ENCODE measurements at places on chromosomes 2 and 18.

- no peak for DNase-seq
These were observed 162.6 kb downstream of the PMAIP1 start for GRCh38 chr18:60062396-60062795.

- no peak for DNase-seq
These were observed 12.7 kb downstream of the ANKRD44 start for GRCh38 chr2:197297772-197298318.

GRCh38 chr2:132949108-132949507, 279.1 kb upstream of the LYPD1 start:
- no peak for DNase-seq

DNA sequence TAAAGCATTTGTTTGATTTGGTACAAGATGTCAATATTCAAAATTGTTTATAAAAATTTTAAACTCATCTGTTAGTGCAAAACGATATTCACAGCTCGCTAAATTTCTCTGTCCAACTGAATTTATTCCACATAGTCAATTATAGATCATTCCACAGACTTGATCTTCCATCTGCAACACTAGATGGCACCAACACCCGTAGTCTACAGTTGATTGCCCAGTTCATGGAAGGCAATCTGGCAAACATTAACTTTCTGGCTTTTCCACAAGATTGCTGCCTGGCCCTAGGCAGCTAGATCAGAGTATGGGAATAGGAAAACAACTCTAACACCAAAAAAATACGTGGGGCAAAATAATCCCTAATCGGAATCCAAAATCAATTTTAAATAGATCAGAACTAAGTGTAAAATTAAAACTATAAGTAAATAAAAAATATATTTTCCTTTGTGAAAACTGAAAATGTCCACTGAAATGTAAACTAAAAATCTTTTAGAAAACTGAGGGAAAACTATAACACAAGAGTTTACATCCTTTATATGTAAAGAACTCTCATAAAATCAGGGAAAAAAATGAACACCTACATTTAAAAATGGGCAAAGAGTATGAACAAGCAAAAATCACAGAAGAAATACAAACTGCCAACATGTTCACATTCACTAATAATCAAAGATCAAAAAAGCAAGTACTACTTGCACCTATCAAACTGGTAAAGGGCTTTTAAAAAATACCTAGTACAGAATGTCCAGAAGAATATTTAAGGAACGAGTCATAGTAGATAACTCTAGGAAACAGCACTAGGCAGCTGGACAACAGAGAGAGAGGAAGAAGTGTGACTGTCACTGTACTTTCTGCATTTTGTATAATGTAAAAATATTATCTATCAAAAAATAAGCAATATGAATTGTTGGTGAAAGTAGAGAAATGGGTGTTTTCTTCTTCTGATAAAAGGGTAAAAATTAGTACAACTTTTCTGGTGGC, 35.0 kb downstream of the RTN4 start:
- no peak for DNase-seq

- DNase-seq, result peak; percentile 52
These were observed 112.2 kb upstream of the COPS8 start for GRCh38 chr2:236973343-236973980.

DNA sequence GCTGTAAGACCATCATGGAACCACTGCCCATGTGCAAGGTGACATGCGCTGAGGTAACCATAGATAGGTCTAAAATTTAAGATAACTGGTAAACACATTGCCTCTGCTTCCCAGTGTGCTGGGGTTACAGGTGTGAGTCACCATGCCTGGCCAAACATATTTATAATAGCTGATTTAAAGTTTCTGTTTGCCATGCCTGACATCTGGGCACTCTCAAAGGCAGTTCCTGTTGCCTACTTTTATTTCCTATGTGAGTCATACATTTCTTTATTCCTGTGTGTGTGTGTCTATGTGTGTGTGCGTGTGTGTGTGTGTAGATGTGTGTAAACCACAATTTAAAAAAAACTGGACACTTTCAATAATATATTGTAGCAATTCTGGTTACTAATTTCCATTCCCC, 415.2 kb upstream of the NETO1 start:
- no peak for DNase-seq

GRCh38 chr2:15023221-15023620, 390.7 kb downstream of the LRATD1 start:
- DNase-seq, result no peak

- no peak for DNase-seq
These were observed 688 bp downstream of the MAPRE2 start for GRCh38 chr18:35041815-35042387.

DNA sequence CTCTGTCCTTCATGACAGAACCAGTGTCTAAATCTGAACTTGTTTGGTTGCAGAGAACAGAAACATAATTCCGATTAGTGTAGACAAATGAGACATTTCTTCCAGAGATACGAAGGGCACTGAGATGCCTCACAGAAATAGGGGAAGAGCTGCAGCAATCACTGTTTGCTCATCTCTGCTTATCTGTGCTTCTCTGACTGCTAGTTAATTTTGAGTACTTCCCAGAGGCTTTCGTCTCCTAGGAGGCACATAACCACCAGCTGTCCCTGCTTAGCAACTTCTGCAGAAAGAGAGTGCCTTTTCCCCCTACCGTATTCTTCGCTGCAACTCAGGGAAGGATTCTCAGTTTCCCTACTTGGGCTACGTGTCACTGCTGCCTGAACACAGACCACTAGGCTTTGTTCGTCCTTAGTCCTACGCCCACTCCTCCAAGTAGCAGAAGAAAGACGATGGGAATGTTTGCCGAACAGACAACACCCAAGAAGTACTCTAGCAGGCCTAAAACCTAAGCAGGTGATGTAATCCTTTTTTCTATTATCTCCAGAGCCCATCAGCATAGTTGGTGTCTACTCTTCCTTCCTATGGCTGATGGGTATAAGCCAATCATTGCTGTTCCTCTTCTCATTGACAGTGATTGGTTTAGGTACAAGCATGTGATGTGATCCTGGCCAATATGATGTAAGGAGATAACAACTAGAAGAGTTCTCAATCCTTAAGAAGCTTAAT, 63.6 kb downstream of the TNP1 start:
- DNase-seq, result no peak

DNA sequence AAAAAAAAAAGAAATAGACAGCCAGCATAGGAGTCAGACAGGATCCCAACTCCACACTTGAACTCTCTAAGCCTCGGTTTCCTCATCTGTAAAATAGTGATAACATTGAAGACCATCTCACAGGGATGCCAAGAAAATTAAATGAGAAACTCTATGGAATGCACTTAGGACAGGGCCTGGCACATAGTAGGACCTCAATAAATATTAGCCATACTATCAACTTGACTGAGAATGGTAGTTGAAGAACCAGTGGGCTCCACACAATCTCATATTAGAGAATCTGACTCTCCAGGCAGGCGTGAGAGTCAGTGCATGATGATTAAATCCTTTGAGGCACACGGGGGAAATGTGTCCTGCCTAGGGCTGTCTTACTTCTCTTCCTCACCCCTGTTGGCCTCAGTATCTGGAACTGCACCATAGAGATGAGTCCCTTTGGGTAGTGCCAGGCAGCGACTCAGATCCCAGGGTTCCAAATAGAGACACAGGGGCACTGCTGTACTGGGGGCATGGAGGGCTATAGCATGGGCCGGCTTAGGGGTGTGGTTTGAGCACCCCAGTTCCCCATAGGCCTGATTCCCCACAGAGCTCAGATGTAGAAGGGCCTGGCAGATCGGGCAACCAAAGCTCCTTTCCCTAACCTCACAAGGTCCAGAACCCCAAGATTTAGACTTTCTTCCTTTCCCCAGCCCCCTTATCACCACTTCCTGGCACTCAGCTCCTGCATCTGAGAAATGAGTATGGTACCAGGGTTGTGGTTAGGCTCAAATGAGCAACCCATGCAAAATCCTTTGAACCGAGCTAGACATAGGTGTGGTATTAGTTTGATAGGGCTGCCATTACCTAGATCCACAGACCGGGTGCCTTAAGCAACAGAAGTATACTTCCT, 51.3 kb upstream of the CAB39 start:
- DNase-seq, result no peak

DNA sequence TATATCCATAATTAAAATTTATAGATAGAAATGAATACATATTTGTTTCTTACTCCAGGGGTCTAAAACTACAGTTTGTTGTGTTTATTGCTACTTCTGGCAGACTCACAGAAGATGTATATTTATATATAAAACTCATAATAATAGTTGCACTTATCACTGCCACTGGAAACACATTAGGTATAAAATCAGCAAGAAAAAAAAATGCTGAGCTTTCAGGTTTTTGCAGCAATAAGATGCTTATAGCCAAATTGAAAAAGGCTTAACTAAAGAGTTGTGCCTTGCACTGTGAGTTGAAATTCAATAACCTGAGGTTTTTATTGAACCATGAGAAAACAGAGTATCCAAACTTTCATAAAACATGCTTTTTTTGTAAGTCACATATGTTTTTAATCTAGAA, 623.9 kb upstream of the CRIM1 start:
- no peak for DNase-seq

GRCh38 chr2:176507786-176508185, 238.5 kb downstream of the MTX2 start:
- DNase-seq, result no peak

- no peak for DNase-seq
These were observed 38.2 kb upstream of the CAVIN2 start for GRCh38 chr2:191885098-191885497.

- DNase-seq, result no peak
These were observed 6.4 kb upstream of the NEUROD1 start for GRCh38 chr2:181686576-181687185.

DNA sequence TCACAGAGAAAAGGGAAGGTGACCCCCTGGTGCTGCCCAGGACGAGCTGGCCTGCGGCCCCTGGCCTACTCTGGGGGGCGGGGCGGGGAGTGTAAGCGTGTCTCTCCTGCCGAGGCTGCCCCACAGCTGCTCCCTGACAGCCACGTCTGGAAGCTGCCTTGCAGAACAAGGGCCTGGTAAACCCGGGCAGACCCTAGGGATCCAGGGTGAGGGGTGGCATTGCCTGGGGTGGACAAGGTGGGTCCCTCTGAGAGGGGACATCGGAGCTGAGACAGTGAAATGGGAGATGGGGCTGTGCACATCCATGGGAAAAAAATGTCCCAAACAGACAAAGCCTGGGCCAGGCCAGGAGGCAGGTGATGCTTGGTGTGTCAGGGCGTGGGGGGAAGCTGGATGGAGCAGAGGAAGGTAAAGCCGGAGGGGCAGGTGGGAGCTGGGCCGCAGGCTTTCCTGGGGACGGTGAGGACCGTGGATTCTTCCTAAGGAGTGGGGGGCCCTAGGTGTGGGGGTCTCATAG, 66.0 kb upstream of the HDAC4 start:
- DNase-seq, result peak; percentile 77

- no peak for DNase-seq
These were observed 110.0 kb downstream of the MBP start for GRCh38 chr18:77022556-77022955.

All from vagina (tissue), 2 donors.